NCI-H1694 (cell line): ENCODE measurements at places on chromosomes 16 and 17.
A peak's percentile ranks its signal among the peaks of the same experiment; 100 is the strongest.

- DNase-seq: no peak
These were observed 781 bp downstream of the ARHGDIA start for GRCh38 chr17:81870131-81870980.

- DNase-seq: no peak
These were observed 325.1 kb upstream of the ERCC4 start for GRCh38 chr16:13594823-13595222.

GRCh38 chr16:58487566-58488351, 12.2 kb upstream of the NDRG4 start:
- peak; percentile 57 for DNase-seq

DNA sequence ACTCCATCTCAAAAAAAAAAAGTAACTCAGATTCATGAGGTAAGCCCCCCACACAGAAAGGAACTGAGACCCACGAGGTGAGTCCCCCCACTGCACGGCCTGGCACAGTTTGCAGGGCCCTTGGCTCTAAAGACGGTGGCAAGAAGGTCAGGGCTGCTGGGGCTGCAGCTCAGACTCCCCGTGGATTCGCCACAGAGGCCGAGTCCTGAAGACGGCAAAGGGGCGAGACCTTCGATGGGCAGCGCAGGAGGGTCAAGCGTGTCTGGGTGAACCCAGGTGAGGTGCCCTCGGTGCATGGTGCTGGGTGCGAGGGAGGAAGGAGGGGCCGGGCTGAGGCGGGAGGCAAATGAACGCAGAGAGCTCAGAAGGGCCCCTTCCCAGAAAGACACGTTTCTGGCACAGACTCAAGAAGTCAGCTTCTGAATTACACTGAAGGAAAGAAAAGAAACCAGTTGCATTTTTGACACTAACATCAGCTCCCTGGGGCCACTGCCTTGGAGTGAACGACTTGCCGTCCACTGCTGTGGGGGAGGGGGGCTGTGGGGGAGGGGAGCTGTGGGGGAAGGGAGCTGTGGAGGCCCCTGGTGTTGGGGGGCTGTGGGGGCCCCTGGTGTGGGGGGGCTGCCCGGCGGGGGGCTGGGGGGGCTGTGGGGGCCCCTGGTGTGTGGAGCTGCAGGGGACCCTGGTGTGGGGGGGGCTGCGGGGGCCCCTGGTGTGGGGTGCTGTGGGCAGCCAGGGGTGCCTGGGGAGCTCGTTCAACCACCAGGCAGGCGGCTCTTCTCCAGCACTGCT, 69.8 kb upstream of the METRNL start:
- DNase-seq: no peak

- DNase-seq: no peak
These were observed 94.8 kb upstream of the CBX4 start for GRCh38 chr17:79933863-79934652.

- no peak for DNase-seq
These were observed 57.0 kb downstream of the NSRP1 start for GRCh38 chr17:30173649-30174048.

DNA sequence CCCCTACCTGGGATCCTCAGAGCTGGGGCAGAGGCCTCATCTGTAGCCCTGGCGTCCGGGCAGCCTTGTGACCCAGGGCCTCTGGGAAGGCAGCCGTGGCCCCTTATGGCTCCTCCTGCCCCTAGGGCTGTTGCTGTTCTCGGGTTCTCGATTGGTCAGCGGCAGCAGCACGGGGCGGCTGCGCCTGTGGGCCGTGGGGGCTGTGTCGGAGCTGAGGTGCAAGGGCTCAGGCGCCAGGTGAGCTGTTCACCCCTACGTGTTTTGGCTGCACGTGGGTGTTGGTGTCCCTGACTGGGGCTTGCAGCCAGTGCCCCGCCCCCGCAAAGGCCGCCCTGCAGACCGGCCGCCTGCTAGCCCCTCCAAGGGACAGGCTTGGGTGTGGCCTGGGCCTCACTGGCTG, 5.8 kb upstream of the RHOT2 start:
- DNase-seq: no peak

DNA sequence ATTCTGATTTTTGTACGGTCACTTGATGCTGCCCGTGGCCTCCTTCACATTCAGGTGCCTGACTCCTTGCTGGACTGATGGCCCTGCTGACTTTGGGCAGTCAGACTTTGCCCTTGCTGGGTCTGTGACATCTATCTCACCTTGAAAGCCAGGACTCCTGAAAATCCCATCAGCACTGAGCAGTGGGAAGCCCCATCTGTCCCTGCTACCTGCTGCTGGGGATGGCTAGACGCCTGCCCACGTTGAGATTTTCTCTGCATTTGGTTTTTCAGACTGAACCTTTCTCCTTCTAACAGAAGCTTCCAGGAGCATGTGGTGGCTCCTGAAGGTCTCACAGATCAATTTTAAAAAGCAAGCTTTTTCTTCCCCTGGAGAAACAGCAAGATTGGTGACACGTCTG, 10.2 kb upstream of the ZNF18 start:
- DNase-seq: no peak

- DNase-seq: no peak
These were observed 9.2 kb upstream of the WFIKKN1 start for GRCh38 chr16:621526-622105.

DNA sequence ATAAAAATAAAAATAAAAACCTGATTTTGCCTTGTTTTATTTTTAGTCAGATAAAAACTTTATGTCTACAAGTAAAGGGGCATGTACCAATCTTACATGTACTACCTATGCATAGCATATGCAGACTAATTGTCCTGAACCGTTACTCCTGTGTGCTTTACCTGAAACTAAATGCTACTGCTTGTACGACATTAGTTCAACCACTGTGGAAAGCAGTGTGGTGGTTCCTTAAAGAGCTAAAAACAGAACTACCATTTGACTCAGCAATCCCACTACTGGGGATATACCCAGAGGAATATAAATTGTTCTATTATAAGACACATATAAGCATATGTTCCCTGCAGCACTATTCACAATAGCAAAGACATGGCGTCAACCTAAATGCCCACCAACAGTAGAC, 426.0 kb upstream of the PMFBP1 start:
- no peak for DNase-seq

GRCh38 chr16:12062343-12063003, 85.9 kb downstream of the SNX29 start:
- no peak for DNase-seq

DNA sequence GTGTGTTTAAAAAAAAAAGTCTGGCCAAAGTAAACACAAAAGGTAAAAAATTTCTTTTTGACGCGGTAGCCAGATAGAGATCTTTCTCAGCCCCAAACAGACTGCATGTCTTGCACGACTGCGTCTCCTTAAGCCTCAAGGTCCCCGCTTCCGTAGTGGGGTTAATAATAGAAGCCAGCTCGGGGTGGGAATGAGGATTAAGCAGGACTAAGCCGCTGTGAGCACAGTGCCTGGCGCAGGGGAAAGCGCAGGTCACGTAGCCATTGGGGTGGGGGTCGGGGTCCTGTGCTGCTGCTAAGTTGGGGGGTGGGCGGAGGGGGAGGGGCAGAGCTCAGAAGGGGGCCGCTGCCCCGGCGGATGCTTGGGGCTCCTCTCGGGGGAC, 521 bp downstream of the GGA2 start:
- no peak for DNase-seq

GRCh38 chr17:3038941-3039340, 24.5 kb downstream of the OR1D5 start:
- no peak for DNase-seq

DNA sequence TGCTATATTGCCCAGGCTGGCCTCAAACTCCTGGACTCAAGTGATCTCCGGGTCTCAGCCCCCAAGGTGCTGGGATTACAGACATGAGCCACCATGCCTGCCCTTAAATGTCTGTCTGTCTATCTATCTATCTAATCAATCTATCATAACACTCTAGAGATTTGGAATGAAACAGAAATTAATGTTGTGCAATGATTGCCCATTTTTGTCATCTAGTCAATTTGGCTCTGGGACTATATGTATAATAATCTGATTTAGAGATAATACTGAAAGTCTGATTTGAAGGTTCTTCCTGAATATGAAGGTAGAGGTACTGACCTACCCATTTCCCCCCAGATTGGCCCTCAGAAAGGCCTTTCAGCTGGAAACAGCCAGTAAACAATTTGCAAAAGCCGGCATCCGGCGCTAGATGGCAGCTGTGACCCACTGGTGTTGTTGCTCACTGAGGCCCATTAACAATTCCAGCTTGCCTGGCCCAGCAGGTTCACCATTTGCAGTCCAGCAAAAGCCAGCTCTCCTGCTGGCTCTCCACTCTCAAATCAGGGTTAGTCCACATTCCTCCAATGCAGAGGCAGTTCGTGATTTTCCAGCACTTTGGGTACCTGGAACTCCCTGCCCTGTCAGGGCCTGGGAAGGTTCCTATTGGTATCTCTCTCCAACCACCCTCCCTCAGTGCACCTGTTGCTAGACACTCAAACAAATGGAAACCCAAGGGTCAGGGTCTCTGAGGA, 22.9 kb upstream of the C16orf87 start:
- peak; percentile 24 for DNase-seq

- no peak for DNase-seq
These were observed 69.7 kb downstream of the RPA1 start for GRCh38 chr17:1899403-1900000.

DNA sequence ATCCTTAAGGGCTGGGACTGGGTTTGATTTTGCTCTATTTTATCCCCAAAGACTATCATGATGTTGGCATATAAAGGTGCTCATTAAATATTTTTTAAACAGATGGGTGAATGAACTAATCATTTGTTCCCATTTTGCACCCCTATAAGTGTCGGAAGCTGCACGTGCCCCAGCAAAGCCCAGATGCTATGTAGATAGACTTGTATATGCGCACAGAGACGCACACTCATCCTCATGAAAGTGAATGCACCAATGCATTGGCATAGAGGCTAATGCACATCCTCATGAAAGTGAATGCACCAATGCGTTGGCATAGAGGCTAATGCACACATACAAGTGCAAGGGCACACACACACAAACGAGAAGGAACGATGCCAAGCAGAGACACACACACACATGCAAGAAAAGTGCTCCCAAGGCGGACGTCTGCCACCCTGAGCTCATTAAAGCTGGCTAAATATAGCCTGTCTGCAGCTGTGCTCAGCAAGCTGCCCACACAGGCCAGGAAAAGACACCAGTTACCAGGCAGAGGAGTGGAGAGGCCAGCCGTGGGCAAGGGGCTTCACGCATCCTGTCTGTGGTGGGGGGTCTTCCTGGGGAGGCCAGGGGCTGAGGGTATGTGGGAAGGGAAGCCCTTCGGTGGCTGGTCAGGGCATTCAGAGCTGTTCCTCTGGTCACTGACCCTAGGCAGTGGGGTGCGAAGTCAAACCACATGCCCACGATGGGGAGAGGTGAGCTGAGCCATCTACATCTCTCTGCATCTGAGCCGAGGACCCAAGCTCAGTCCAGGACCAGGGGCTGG, 52.6 kb downstream of the PIMREG start:
- peak; percentile 28 for DNase-seq

GRCh38 chr17:15882058-15882720, 62.7 kb upstream of the ADORA2B start:
- no peak for DNase-seq

DNA sequence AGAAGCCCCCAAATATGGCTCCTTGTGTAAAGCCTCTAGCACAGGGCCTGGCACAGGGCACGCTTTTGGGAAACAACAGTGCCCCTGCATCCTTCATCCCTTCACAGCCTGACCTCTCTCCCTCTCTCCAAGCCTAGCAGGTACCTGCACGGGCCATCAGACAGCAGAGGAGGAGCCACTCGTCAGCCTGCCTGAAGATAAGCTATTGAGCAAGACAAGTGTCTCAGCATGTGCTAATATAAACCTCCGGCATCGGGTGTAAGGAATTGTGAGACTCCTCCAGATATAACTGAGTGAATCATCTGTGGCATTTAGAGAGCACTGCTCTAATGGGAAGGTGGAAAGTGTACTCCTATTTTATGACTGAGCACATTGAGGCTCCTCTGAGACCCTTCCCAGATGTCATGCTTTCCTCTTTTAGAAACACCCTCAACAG, 38.3 kb downstream of the TBX4 start:
- no peak for DNase-seq

GRCh38 chr16:11677451-11677951, 9.2 kb downstream of the SNN start:
- DNase-seq: no peak

DNA sequence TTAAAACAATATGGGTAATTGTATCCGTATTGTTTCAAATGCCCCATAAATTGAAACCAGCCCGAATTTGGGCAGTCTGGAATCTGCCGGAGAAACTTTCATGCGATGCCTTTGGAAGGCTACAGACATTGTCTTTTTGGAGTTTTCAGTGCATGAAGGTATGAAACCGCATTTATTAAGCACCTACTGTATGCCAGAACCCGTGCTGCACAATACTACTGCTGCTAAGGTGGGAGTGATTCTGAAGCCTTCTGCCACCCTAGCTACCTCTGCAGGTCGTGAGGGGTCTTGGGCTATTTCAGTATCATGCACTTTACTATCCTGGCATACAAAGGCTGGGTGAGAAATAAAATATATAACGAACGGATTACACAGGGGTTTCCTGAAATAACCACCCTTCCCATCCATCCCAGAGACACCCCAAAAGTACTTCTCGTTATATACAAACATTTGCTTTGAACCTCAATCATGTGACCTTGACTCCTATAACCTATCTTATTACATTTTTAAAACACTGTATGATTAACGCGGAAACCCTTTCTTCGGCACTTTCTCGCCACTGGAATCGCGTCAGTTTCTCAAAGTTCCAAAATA, 1.0 kb upstream of the MSI2 start:
- no peak for DNase-seq

GRCh38 chr16:9258423-9259051, 167.1 kb downstream of the HAPSTR1 start:
- DNase-seq: peak; percentile 4
